ENCODE measurements at places on chromosomes 11 and 22. TPM values are rescaled to one million over a fixed set of nuclear protein-coding genes. Genes with fewer than 3 reads are reported as not detected.

- DNase-seq: no peak
Measured at GRCh38 chr22:19846620-19847344, 7.9 kb downstream of the GNB1L start.

- no peak for DNase-seq
Measured at GRCh38 chr11:28939381-28939780, 831.2 kb downstream of the METTL15 start.

ACR gene
- not detected for total RNA-seq

DNA sequence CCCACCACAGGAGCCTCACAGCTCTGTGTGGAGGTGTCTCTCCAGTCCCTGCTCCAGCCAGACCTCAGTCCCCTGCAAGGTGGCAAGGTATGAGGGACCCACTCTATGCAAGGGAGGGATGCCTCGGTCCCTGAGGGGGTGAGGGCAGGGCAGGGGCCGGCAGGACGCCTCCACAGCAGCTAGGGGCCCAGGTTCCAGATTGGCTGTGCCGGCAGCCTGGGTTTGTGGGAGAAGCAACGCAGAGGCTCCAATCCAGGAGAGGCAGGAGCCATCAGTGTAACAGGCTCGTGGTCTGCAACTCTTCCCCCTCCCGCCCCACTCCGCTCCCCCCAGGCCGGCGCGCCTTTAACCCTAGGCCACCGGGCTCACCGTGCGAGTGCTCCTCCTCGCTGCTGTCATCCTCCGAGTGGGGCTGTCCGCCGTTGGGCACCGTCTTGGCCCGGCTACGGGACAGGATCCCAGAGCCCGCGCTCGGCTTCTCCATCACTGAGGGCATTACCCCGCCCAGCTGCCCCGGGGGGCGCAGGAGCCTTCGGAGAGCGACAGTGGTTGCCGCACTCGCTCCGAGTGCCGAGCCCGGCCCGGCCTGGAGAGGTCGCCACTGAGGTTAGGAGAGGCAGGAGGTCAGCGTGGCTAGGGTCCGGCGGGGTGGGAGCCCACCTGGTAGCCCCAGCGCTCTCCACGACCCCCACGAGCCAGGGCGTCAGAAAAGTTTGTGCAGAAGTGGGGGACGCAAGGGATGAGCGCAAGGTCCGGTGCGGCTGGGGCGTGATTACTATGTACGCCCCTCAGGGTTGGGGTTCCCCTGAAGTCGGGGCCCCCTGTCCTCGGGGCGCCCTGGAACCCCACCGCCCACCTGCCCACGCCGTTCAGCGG, 765 bp downstream of the RCOR2 start:
- DNase-seq: peak; percentile 66

DNA sequence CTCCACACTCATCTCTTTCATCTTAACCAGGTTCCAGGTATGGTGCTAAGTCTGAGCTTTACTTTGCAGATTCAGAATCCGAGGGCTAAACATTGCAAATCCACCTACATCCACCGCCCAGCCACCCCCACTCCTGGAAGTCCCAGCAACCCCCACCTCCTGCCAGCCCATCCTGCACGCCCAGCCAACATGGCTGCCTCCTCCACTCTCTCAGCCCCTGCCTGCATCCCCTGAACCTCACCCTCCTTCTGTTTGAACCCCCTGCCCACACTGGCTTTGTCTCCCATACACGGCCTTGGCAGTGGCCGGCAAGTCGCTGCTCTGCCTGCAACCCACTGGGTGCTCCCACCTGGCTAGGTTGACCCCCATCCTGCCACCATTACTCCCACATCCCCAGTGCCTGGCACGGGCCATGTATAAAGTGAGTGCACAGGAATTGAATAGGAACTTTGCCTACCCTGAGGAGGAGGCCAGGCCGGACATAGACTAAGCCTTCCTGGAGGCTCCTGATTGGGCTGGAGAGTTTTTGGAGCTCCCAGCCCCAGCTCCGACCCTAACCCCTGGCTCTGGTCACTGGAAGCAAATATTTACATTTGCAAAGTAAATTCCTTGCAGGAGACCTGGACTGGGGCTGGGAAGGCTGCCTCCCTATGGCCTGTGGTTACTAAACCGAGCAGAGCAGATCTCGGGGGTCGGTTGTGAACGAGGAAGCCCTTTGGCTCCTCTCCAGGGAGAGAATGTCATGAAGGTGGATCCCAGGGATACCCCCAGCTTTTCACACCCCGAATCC, 14.4 kb downstream of the EMID1 start:
- no peak for DNase-seq

DNA sequence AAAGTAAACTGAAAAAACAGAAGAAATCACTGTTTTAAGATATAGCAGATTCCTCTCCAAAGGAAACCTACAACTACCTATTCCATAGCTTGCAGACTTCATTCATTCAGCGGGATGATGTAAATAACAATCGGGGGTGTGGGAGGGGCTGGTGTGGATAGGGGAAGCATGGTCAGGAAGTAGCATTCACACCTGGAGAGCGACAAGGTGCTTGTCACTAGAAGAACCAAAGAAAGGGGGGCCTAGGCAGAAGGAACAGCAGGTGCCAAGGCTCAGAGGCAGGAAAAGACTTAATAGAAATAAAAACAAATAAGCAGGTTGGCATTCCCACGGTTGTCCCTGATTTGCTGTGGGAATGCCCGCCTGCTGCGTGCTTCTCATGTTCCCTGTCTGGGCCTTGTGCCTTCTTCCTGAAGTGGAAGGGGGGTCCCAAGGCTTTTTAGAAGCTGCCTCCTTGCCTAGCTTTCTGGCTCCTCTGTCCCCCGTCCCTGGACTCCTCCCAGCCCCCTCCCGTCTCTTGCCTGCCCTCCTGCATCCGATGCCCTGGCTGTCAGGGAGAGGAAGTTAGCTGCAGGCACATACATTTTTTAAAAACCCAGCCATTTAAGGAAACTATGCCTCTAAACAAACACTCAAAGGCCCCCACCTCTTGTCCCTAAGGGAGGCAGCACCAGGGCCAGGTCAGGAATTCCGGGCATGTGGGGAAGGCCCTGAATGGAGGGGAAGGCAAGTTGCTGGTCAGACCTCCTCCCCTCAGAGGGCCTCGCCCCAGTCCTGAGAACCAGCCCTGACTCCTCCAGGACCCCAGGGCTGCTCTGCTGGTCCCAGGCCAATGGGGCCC, 54.7 kb upstream of the PRDM11 start:
- DNase-seq: no peak

GRCh38 chr22:47402876-47403525, 640.6 kb downstream of the TBC1D22A start:
- DNase-seq: no peak

TTC36 gene
- total RNA-seq: 0.36 TPM

DNA sequence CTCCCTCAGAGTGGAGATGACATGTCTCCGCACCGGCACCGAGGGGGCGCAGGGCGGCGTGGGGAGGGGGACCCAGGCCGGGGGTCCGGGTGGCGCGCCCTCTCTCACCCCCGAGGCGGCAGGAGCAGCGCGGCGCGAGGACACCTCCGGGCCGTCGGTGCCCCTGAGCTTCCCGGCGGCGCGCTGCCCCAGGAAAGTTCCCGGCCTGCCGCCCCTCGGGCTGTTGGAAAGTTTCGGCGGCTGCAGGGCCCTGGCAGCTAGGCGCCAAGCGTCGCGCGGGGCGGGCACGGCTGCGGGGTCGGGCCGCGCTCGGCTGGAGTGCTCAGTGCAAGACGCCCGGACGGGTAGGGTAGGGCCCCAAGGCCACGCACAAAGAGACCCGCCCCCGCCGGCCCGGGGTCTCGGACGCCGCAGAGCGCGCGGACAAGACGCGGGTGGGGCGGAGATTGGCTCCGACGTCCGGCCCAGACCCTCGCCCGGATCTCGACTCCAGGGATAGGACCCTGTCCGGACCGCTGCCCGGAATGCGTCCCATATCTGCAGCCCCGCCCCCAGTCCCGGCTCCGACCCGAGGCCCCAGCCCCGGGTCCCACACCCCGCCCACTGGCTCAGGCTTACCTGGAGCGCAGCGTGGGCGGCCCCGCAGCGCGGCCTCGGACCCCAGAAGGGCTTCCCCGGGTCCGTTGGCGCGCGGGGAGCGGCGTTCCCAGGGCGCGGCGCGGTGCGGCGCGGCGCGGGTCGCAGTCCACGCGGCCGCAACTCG, 471 bp downstream of the ARVCF start:
- peak; percentile 24 for DNase-seq

CDC42EP1 gene
- 0.59 TPM for total RNA-seq

GRCh38 chr11:8707541-8708191, 25.1 kb downstream of the RPL27A start:
- DNase-seq: no peak

DNA sequence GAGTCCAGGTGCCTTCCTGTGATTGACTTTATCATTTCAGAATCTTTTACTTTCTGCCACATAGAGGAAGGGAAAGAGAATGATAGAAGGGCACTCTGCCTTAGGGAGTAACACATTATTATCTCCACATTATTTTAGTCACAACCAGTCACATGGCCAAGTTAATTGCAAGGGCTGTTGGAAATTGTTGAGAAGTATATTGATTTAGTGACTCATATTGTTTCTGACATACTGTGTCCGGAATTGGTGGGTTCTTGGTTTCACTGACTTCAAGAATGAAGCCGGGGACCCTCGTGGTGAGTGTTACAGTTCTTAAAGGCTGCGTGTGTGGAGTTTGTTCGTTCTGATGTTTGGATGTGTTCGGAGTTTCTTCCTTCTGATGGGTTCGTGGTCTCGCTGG, 8.7 kb downstream of the OR51B4 start:
- no peak for DNase-seq

UQCC3 gene
- 4.7 TPM for total RNA-seq

DNA sequence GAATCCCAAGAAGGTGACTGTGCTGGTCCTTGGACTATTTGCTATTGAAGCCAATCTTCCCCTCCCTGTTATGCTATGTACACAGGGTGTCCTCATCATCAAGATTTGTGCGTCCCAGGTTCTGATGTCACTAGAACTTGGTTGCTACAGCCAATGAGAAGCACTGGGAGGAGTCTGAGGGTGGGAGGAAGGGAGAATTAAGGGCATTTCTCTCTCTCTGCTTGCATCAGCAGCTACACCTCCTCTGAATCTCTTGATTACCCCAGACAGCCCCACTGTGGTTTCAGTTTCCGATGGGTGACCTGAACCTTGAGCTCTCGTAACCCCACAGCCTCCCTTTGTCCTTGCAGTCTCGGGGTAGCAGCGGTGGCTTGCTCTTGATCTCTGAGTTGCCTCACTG, 212.4 kb upstream of the SESN3 start:
- DNase-seq: peak; percentile 62

GRCh38 chr11:67645521-67646461, 4.7 kb downstream of the ACY3 start:
- peak; percentile 42 for DNase-seq

- no peak for DNase-seq
Measured at GRCh38 chr11:118115048-118115447, 28.3 kb upstream of the SMIM35 start.

GRCh38 chr11:12963051-12963450, 46.1 kb upstream of the RASSF10 start:
- no peak for DNase-seq

- DNase-seq: no peak
Measured at GRCh38 chr11:44627911-44628729, 62.7 kb downstream of the CD82 start.

GRCh38 chr11:20844630-20845029, 175.2 kb downstream of the NELL1 start:
- no peak for DNase-seq

NEFH gene
- 7.5 TPM for total RNA-seq

DNA sequence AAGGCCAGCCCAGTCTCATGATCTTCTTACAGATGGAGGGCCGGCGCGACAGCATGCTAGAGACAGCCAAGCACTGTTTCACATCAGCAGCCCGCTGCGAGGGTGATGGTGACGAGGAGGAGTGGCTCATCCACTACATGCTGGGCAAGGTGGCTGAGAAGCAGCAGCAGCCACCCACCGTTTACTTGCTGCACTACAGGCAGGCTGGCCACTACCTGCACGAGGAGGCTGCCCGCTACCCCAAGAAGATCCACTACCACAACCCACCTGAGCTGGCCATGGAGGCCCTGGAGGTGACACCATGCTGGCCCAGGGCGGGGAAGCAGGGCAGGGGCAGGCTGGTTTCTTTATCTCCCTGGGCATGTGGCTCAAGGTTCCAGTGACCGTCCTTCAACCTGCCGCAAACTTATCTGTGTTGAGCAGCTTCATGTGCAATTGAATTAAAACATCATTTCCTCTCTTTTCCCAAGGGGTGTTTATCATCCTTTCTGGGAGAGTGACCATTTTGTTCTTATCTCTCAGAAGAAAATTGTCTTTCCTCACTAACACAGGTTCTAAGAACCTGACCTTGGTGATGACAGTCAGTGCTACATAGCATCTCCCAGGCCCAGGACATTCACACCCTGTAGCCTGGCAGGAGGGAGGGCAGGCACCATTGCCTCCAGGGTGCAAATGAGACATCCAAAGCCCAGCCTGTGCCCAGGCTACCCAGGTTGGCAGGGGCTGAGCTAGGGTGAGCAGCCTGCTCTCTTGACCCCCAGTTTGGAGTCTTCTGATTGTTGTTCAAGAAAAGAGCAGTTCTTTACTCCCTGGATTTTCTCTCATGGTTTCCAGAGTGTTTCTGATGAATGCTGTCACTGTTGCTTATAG, 80.7 kb downstream of the CABIN1 start:
- DNase-seq: no peak

TRPM5 gene
- not detected for total RNA-seq

DNA sequence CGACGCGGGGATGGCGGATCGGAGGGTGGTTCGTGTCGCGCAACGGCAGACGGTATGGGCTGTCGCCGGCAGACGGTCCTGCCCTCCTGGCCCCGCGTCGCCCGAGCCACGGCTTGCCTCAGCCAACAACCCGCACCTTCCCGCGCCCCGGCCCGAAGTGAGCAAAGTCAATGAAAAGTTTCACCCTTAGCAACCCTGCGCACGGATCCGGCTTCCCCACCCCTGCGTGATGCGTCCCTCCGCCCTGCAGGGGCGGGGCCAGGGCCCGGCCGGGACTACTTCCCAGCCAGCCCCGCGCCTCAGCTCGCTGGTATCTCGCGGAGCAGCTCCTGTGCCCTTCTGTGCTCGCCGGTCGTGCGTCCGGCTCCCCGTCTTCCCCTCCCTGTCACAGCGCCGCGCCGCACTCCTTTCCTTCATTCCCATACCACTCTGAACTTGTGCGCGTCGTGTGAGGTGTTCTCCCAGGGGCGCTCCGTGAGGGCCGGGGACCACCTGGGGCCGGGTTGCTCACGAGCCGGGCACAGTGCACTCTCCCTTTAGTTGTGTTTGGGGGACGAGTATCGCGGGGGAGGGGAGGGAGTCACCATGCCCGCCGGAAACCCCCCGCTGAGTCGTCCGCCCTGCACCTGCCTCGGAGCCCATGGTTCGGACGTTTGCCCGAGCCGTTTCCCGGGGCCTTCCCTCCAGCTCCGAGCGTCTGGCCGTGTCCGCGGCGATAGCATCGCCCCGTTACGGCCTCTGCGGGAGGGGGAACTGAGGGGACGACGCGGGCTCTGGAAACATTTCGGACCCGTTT, at the start of gene TOB2:
Gene TOB2 (minus strand): TSS at position 163 of the 796 bp plus-strand sequence. CDS start 9,456 bp downstream, outside the sequence.
- peak; percentile 94 for DNase-seq

SUSD2 gene
- total RNA-seq: 0.95 TPM

OR2AG2 gene
- 0.29 TPM for total RNA-seq

GRCh38 chr22:31923747-31924146, 20.6 kb upstream of the YWHAH start:
- DNase-seq: no peak

DNA sequence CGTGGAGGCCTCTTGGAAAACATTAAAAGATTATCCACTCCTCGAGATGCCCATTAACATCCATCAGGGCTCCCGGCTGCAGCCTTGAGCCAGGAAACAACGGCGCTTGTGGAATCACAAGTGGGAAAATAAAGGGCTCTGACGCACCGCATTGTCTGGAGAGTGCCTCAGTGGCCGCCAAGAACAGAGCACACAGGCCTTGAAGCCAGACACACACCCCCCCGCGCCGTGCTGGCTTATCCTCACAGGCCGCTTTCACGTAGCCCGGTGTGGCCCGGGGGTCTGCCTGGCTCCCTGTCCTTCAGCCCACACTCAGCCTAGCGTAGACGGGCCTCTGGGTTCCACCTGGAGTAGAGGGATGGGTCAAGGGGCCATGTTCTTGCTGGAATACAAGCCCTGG, 1020.5 kb downstream of the BRD1 start:
- DNase-seq: no peak
